Endothelial cell of umbilical vein (primary cell): ENCODE measurements at places on chromosomes 3 and 15. TPM values are rescaled to one million over a fixed set of nuclear protein-coding genes. Genes with fewer than 3 reads are reported as not detected.

PAK6 gene
- not detected in 2 replicates for total RNA-seq

ACP3 gene
- total RNA-seq: not detected in 2 replicates

CPN2 gene
- not detected in 2 replicates for total RNA-seq

FEM1B gene
- 33.2 TPM in 2 replicates for total RNA-seq

TRPM1 gene
- total RNA-seq: 0.53 TPM in 1 of 2 replicates, not detected in the other
